ENCODE measurements at places on chromosomes 4 and X. TPM values are rescaled to one million over a fixed set of nuclear protein-coding genes. Genes with fewer than 3 reads are reported as not detected.

The NR3C2 gene
- total RNA-seq = 16.1 TPM

The STS gene
- total RNA-seq = 1.6 TPM

The TRIM61 gene
- total RNA-seq = 0.25 TPM

The TMPRSS11D gene
- not detected for total RNA-seq

The SPANXN4 gene
- not detected for total RNA-seq

The HMX1 gene
- not detected for total RNA-seq

DNA sequence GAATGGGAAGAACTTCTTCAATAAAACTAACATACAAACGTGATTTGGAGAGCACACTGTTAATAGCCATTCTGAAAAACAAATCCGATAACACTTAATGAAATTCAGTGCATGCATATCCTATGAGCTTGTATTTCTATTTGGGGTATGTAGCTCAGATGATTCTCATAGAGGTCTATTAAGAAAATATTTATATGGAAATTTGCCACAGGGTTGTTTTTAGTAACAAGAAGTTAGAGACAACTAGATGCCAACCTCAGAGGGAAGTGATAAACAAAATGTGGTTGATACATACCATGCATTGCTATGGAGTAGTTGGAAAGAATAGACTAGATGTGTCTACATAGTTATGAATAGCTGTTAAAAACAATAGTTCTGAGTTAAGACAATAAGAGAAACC is 395.8 kb upstream of the MAGEB18 start:
- DNase-seq = no peak

The BEX2 gene
- 25.7 TPM for total RNA-seq

DNA sequence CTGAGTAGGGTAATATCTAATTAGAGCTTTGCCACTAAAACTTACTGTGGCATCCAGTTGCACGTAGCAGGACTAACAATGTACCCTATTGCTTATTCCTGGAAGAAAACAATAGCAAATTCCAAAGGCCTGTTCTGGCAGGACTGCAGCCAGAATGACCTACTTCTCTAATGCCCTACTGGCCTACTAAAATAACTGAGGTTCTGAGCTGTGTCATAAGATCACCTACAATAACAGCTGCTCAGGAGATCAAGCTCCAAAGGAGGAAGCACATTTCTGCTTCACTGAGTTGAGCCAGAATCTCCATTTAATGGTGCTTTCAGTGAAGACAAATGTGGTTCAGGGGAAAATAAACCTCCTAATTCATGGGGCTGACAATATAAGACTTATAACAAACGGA is 42.2 kb upstream of the CXCL8 start:
- DNase-seq = no peak

The CXCR3 gene
- total RNA-seq = 31.9 TPM

The PCDH10 gene
- not detected for total RNA-seq

DNA sequence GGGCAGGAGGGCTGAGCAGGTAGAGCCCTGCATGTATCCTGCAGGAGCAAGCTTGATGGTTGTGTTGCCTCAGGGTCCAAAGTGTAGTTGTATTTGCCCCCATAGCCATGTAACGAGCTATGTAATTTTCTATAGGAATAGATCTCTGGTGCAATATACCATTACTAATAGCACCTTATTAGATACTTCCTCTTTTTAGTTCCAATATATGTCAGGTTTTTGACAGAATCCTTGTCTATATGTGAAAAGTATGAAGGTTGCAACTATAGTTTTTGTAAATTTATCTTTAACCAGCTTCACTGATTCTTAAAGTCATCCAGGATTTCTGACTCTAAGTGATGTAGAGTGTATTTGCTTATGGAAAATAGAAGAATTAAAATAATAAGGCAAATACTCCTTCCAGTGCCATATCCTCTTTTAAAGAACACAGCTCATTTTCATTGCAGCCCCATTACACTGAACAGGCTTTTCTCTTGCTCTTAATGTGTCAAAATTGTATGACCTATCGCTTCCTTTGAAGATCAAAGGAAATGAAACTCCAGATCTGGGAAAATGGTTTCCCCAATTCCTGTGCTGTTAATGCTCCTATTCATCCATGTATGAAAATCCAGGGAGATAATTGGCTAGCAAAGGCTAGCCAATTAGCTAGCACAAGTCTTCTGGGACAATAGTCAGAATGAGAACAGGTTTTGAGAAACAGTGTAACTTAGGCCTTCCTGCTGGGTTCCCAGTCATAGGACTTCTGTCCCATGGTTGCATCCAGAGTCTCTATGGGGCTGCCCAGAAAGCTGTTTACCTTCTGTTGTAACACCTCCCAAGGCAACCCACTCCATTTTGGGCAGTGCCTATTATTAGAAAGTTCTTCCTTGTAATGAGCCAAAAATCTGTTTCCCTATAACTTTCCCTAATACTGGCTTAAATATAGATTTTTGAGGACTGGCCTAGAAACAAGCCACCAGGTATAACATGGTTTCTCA is 90.6 kb downstream of the TSPAN7 start:
- DNase-seq = no peak

- DNase-seq = no peak
Observed at GRCh38 chr4:111360906-111361305, 738.0 kb upstream of the PITX2 start.
